ENCODE measurements at places on chromosomes 2 and 18. TPM values are rescaled to one million over a fixed set of nuclear protein-coding genes. Genes with fewer than 3 reads are reported as not detected.

Gene ORMDL1
- total RNA-seq = 50.3 TPM

Gene ALPG
- total RNA-seq = not detected

Gene PROC
- total RNA-seq = 1.2 TPM

Gene MARS2
- 7.0 TPM for total RNA-seq

All from tracheal epithelial cell (primary cell).